Activated effector memory CD4-positive, alpha-beta T cell treated with anti-CD3 and anti-CD28 coated beads, Interleukin-2, amount 50 U/mL, for 16 hours (primary cell): ENCODE measurements at places on chromosomes 13 and 19.

- no peak for DNase-seq
These were observed 37.5 kb downstream of the SUGP2 start for GRCh38 chr19:18995804-18996241.

- DNase-seq: no peak
These were observed 8.1 kb upstream of the NFIX start for GRCh38 chr19:12987190-12987589.

DNA sequence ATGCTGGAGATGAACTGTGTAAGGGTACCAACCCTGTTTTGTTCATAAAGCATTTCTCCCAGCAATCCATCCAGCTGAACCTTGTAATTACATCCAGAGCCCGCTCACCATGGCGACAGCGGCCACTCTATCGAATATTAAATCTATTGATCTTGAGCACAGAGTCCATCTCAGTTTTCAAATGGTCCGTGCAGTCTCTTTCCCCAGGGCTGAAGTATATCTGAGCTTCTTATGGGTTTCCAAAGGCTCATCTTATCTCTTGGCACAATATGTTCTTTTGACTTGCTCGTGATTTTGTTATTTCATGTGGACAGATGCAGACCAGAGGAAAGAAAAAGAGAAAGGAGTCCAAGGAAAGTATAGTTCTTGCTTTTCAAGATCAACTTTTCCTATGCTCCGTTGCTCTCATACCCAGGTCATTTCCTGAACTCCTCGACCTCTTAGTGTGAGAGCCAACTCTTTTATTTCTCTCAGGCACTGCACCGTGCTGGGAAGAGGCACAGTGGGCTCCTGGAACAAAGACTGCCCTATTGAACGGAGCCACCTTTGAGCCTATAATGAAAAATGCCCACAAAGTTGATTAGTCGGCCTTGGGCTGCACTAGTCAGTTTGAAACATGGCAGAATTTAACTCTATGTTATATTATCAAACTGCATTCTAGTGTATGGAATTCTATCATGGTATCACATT, 66.7 kb downstream of the RFC3 start:
- DNase-seq: no peak

DNA sequence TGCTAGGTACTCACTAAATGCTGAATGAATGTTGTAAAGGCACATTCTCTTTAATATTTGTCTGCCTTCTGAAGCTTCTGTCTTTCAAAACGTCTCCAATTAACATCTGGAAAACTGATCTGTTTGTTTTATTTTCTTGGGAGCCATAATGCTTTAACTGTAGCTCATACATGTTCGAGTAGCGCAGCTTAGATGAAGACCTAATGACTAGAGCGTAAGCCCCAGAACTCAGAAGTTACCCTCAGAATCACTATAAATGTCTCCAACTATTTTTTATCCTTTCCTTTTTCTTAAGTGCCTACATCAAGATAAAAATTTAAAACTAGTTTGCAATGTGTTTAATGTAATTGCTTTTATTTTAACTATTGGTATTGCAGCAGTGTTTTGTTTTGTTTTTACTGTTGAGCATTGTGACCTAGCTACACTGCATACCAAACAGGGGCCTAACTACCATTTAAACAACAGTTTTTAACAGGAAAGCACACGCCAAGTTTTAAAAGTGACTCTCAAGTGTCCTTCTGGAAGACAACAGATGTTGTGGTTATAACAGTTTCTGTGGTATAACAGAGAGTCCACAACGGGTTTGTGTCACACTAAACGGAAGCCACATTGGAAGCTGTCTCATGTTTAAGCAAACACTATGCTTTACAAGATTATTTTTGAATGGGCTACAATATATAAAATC, 42.0 kb downstream of the MRPL57 start:
- DNase-seq: no peak

DNA sequence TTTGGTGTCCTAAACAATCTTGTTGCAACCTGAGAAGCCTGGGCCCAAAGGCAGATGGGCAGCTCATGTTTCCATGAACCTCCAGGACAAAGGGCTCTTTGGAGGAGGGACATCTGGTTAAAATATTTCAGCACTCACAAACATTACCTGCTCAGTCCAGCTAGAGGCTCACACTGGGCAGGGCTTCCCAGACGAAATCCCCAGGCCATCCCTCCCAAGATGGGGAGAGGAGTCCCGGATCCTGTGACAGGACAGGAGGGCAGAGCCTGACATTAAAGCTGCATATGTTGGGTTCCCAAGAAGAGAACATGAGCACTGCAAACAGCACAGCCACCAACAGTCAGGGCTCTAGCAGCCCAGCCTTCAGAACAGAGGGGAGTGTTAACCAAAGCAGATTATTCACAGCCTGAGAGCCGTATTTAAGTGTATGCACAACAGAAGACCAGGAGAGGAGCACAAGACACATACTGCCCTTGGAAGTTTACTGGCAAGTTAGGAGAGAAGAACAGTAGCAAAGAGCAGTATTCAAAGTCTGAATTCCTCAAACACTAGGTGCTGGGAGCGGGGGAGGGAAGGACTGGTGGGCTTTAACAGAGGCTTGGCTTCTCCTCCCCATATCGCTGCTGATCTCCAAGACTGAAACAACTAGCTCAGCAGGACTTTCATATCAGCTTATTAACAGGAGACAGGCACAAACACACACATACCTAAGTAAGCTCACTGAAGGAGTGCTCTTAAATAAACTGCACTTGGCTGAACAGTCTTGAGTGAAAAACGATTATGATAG, 12.3 kb downstream of the ATP7B start:
- no peak for DNase-seq

DNA sequence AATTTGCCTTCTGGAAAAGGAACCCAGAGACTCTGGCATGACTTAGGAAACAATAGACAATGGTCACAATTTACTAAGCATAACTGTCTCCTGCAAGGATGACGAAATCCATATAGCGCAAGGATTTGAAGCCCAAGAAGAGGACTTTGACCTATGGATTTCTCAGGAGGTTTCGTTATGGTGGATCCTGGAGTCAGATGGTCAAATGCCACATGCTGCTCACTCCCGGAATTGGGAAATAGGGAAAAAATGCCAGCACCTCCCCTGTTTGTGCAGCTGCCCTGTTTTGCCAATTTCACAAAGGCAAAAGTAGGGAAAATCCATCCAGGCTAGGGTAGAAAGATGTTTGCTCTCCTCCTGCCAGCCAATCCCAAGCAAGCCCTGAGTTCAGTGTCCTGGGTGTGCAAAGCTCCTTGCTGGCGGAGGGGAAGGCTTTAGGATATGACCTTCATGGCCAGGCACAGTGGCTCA, 23.4 kb downstream of the RDH8 start:
- DNase-seq: no peak

- no peak for DNase-seq
These were observed 65.0 kb downstream of the DGKH start for GRCh38 chr13:42113478-42113877.
